ENCODE measurements at places on chromosomes 16 and 17. TPM values are rescaled to one million over a fixed set of nuclear protein-coding genes. Genes with fewer than 3 reads are reported as not detected.

- DNase-seq = no peak
Observed at GRCh38 chr16:77514500-77515220, 79.8 kb upstream of the ADAMTS18 start.

- peak; percentile 43 for DNase-seq
Observed at GRCh38 chr17:27545562-27546229, 85.3 kb upstream of the LGALS9 start.

- DNase-seq = peak; percentile 29
Observed at GRCh38 chr16:85601272-85601639, 11.9 kb upstream of the GSE1 start.

CDK5R1 gene
- 1.4 TPM for total RNA-seq
